ENCODE measurements at places on chromosomes 1 and 21.
A peak's percentile ranks its signal among the peaks of the same experiment; 100 is the strongest.

DNA sequence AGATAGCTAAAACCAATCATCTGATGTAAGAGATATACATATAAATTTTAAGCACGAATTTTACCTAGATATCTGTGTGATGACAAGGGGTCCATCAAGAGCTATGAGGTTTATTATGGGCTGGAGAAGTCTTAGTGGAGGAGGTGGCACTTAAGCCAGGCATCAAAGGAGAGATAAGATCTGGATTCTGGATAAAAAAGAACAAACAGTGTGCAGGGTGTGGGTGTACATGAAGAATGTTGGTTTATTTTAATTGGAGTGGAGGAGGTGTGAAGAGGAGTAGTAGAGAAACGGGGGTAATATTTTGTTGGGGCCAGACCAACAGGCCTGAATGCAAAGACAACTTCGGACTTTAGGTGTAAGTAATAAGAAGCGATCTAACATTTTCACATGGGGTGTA lies 80.6 kb downstream of the TM2D1 start:
- no peaks in the 10 kb centered on the region for H3K36me3 ChIP-seq
- H3K4me3 ChIP-seq = no peak overlapping the region
- H3K27me3 ChIP-seq = no peaks in the 10 kb centered on the region
- peaks cover 10% of the 10 kb centered on the region for H3K4me1 ChIP-seq
- no peak for DNase-seq

DNA sequence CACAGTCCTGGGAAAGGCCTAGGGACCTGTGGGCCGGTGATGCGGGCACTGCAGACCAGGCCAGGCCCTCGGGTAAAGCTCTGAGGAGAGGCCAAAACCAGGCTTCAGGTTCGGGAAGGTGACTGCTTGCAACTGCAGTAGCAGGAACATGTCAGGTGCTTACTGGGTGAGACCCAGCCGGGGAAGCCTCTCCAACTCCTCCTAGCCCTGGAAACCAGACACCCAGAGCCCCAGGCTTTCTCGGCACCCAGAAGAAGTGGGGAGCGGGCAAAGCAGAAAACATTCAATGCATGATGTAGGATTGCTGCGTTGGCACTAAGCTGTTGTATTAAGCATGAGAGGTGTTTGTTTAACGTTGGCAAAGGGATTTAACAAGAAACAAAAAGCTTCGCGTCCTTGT lies 20.2 kb upstream of the GNPAT start:
- peaks cover 4% of the 10 kb centered on the region for H3K4me1 ChIP-seq
- no peak for DNase-seq
- H3K4me3 ChIP-seq = no peak overlapping the region
- H3K27me3 ChIP-seq = peaks cover 7% of the 10 kb centered on the region
- no peak overlapping the region for H3K27ac ChIP-seq

- no peaks in the 10 kb centered on the region for H3K4me1 ChIP-seq
- H3K4me3 ChIP-seq = no peak overlapping the region
- H3K27ac ChIP-seq = no peak overlapping the region
- peaks cover 26% of the 10 kb centered on the region for H3K27me3 ChIP-seq
These were observed 142.3 kb upstream of the LMO4 start for GRCh38 chr1:87186346-87186745.

DNA sequence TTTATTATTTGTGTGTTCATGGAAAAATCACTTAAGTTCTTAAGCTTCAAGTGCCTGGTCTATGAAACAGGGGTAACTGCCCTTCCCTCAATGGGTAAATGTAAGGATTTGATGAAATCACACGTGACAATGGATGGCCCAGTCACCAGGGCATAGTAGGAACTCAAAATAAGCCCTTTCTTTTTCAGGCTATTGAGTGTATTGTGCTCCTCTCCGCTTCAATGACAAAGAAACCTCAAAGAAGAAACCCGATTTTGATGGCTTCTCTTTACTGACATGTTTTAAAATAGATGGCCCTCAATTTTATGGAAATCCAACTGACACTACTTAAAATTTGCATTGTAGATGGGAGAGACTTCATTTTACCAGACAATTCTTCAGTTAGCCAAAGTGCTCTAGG lies 543.5 kb downstream of the OMA1 start:
- peaks cover 4% of the 10 kb centered on the region for H3K27me3 ChIP-seq
- no peaks in the 10 kb centered on the region for H3K36me3 ChIP-seq
- no peak overlapping the region for H3K27ac ChIP-seq
- no peak for DNase-seq
- no peak overlapping the region for H3K4me3 ChIP-seq

- peaks cover 11% of the 10 kb centered on the region for H3K27me3 ChIP-seq
- no peak for DNase-seq
- H3K4me1 ChIP-seq = no peaks in the 10 kb centered on the region
- no peak overlapping the region for H3K4me3 ChIP-seq
- H3K36me3 ChIP-seq = no peaks in the 10 kb centered on the region
These were observed 174.3 kb downstream of the PRDM16 start for GRCh38 chr1:3243304-3243703.

DNA sequence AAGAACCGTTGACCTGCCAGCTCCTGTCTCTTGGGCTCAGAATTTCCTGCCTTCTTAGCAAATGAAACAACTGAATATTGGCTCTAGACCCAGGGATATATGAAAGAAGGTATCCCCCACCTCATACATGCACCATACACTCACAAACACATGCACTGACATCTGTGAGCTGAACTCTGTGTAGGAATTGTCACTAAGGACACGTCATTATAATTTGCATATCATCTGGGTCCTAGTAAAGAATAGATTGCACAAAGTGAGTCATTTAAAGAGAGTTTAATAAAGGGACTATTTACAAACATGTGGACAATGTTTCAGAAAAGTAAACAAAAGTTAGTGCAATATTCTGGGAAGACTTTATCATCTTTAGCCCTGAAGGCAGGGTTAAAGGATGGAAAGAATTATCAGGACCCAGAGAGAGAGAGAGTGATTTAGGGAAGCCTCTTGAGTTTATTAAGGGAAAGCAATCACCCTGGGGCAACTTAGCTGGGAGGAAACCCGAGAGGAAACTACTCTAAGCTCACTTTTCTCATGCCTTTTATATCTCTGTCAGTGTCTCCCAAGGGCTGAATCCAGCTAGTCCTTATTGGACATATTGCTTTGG lies 74.1 kb upstream of the PLA2G4A start:
- H3K4me3 ChIP-seq = no peak overlapping the region
- no peaks in the 10 kb centered on the region for H3K27me3 ChIP-seq
- DNase-seq = no peak
- no peaks in the 10 kb centered on the region for H3K36me3 ChIP-seq
- no peak overlapping the region for H3K27ac ChIP-seq
- H3K4me1 ChIP-seq = no peaks in the 10 kb centered on the region

GRCh38 chr1:112894561-112895011 lies 61.4 kb downstream of the SLC16A1 start:
- H3K27ac ChIP-seq = no peak overlapping the region
- no peaks in the 10 kb centered on the region for H3K4me1 ChIP-seq
- DNase-seq = no peak
- no peaks in the 10 kb centered on the region for H3K27me3 ChIP-seq

DNA sequence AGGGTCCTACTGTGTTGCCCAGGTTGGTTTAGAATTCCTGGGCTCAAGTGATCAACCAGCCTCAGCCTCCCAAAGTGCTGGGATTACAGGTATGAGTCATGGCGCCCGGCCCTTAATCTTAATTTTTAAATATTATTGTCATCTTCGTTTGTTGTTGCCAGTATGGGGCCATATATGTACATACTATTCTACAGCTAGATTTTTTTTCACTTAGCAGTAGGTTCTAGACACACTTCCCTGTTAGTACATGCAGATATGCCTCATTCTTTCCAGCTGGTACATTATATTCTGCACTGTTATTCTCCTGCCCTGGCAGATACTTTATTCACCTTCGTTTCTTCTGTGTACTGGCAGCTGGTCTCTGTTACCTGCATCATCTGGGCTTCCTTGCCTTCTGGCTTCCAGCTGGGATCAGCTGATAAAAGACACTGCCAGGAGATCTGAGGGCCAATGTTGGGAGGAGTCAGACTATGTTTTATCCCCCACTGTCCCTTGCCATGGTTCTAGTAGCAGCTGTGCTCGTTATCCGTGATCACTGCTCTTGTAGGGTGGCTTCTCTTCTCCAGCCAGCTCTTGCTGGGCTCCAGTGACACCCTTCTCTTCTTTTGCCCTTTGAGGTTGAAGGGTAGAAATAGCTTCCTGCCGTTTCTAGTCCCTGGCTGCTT lies 24.7 kb downstream of the ST3GAL3 start:
- no peak for DNase-seq
- no peaks in the 10 kb centered on the region for H3K27me3 ChIP-seq
- H3K4me3 ChIP-seq = no peak overlapping the region
- H3K27ac ChIP-seq = no peak overlapping the region

- peaks cover 29% of the 10 kb centered on the region for H3K27me3 ChIP-seq
- H3K4me1 ChIP-seq = peaks cover under 1% of the 10 kb centered on the region
- H3K4me3 ChIP-seq = no peak overlapping the region
- no peaks in the 10 kb centered on the region for H3K36me3 ChIP-seq
These were observed 73.6 kb downstream of the GNG12 start for GRCh38 chr1:67759692-67760029.

GRCh38 chr1:207868774-207869721 lies 41.9 kb downstream of the CD34 start:
- peak overlapping the region; percentile 93 for H3K4me3 ChIP-seq
- H3K27me3 ChIP-seq = no peaks in the 10 kb centered on the region
- peaks cover 33% of the 10 kb centered on the region for H3K36me3 ChIP-seq
- H3K4me1 ChIP-seq = peaks cover 80% of the 10 kb centered on the region
- H3K27ac ChIP-seq = peak overlapping the region; percentile 90
- peak; percentile 66 for DNase-seq

- no peaks in the 10 kb centered on the region for H3K27me3 ChIP-seq
- H3K36me3 ChIP-seq = peaks cover 7% of the 10 kb centered on the region
- peak overlapping the region; percentile 87 for H3K4me3 ChIP-seq
- H3K4me1 ChIP-seq = peaks cover 41% of the 10 kb centered on the region
These were observed 54.6 kb upstream of the ECE1 start for GRCh38 chr1:21344750-21345443.

DNA sequence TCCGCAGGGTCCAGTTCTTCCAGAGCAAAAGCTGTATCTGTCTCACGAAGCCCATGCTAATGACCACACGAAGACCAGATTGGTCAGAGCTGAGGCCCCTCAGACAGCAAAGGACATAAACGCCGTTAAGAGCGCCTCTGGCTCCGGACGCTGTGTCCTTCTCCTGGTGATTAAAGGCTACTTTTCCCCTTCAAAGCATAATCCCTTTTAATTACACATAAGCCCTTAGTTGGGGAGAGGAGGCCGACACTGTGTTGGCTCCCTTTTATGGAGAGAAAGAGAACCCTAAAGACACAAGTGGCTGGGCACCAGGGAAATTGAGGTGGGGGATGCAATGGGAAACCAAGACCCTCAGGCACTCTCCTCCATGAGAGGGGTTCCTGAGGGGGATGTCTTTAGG lies at the start of gene ABCA4:
ABCA4 (minus strand) TSS at position 158 of the 400 bp plus-strand sequence; CDS start at position 55, 103 bp downstream.
- no peaks in the 10 kb centered on the region for H3K36me3 ChIP-seq
- no peak for DNase-seq
- no peak within 1 kb of the TSS for H3K27ac ChIP-seq
- H3K4me3 ChIP-seq = no peak within 1 kb of the TSS
- no peaks in the 10 kb centered on the region for H3K4me1 ChIP-seq

- H3K4me3 ChIP-seq = no peak overlapping the region
- H3K4me1 ChIP-seq = no peaks in the 10 kb centered on the region
- no peaks in the 10 kb centered on the region for H3K36me3 ChIP-seq
- no peaks in the 10 kb centered on the region for H3K27me3 ChIP-seq
- H3K27ac ChIP-seq = no peak overlapping the region
These were observed 922.1 kb downstream of the AMY1C start for GRCh38 chr1:104671684-104672353.

GRCh38 chr1:185500001-185500626 lies 183.1 kb upstream of the IVNS1ABP start:
- no peak overlapping the region for H3K4me3 ChIP-seq
- DNase-seq = no peak
- peaks cover 5% of the 10 kb centered on the region for H3K36me3 ChIP-seq
- peaks cover 20% of the 10 kb centered on the region for H3K4me1 ChIP-seq

DNA sequence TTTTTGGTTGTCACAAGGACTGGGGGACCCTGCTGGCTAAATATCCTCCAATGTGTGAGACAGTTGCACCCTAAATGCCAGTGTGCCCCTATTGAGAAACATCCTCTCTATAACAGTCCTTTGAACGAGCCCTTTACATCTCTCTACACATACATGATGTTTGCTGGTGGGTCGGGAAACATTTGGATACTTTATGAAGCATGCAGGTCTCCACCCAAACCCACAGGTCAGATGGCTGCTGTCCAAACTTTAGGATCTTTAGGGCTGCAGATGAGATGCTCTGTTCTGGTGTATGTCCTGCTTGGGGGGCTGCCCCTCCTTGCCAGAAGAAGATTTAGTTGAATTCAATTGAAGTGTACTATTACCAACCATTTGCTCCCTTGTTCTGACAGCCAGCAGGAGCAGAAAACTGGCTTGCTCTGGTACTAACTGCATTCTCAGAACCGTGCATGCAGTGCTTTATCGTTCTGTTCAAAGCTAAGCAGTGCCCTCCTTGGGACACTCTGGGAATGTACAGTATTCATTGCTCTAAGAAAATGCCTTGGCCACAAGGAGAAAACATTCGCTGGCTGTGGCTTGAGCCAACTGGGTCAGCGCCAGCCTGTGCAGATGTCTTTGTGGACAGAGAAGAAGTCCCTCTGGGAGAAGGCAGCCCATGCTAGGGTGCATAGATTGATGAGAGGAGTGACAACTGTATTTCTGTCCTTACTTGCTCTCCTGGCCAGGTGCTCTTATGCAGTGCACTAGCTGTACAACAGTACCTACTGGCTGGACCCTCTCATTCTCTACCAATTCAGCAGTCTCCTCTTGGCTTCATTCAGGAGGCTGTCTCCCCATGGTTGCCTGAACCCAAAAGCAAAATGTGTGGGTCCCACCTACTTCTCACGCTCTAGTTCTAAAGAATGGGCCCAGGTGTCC lies 61.4 kb upstream of the DIRAS3 start:
- H3K27ac ChIP-seq = no peak overlapping the region
- no peaks in the 10 kb centered on the region for H3K4me1 ChIP-seq

DNA sequence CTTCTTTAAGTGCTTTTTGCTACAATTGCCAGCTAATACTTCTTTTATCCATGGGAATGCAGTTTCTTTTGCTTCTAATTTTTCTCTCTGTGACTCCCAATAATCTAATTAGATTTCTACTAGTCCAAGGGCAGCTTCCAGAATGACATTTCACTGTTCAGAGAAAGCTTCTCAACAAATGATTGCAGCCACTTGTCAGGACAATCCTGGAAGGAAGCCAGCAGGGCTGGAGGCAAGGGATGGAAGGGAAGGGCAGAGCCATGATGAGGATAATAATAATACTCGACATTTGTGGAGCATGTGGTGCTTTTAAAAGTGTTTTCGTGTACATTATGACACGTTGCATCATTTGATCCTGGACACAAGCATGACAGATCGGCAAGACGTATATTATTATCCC lies 19.4 kb downstream of the F11R start:
- no peak overlapping the region for H3K4me3 ChIP-seq
- no peaks in the 10 kb centered on the region for H3K27me3 ChIP-seq
- DNase-seq = no peak
- peaks cover 6% of the 10 kb centered on the region for H3K4me1 ChIP-seq
- H3K36me3 ChIP-seq = peaks cover 3% of the 10 kb centered on the region

Data from activated CD8-positive, alpha-beta memory T cell treated with anti-CD3 and anti-CD28 coated beads, Interleukin-2, amount 10 ng/mL, durations not matched to agents 7 days and 5 days (primary cell).